ENCODE measurements at places on chromosomes 16 and 17.

DNA sequence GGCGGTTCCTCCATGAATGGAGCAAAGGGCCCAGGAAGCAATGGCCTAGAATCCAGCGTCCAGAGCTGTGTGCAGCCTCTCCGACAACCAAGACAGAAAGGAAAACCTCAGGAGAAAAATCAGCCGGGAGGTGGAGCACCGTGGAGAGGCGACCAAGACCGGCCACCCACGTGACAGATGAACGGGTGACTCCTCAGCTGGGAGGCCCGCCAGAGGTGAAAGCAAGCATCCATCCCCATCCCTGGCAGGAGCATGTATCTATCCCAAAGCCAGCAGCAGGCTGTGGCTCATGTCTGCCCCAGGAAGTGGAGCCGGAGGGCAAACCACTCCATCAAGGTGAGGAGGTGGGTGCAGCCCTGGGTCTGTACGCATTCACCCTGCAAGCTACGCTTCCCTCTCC is 52.1 kb downstream of the FOXL1 start:
- no peak overlapping the region for H3K27ac ChIP-seq
- no peaks in the 10 kb centered on the region for H3K27me3 ChIP-seq
- no peak for DNase-seq
- no peaks in the 10 kb centered on the region for H3K36me3 ChIP-seq
- peaks cover 4% of the 10 kb centered on the region for H3K4me1 ChIP-seq
- no peak overlapping the region for H3K4me3 ChIP-seq

DNA sequence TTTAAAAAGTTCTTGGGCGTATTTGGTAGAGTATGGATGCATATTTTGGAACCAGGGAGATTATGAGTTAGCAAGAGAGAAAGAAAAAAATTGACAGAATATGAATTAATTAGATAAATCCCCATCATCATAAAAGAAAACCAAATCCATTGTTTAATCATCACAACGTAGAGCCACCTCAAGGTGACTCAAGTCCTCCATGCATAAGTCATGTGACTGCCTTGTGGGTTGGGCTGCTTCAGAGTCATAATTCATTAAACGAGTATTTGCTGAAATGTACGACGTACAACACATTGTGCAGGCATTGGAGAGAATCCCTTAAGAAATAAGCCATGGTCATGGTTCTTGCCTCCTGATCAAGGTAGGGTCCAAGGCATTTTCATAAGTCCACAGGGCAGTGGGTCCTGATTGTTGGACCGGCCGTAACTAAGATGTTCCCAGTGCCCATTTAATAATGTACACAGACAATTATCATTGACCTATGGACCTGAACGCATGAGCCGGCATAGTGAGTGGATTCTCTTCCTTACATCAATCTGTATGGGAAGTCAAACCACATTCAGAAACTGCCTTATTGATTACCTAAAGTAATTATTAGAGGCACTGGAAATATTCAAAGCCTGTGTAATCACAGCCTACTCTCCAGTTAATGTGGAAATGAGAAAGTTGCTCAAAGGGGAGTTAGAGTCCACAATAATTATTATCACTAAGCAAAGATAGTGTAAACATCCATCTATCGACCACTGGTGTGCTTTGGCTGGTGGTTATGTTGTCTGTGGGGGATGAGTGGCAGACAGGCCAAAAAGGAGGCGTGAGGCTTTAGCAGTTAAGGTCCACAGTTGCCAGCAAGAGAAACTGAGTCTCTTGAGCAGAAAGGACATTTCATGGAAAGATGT is 165.4 kb downstream of the PITPNC1 start:
- no peaks in the 10 kb centered on the region for H3K36me3 ChIP-seq
- peaks cover 13% of the 10 kb centered on the region for H3K4me1 ChIP-seq
- H3K27me3 ChIP-seq: no peaks in the 10 kb centered on the region

DNA sequence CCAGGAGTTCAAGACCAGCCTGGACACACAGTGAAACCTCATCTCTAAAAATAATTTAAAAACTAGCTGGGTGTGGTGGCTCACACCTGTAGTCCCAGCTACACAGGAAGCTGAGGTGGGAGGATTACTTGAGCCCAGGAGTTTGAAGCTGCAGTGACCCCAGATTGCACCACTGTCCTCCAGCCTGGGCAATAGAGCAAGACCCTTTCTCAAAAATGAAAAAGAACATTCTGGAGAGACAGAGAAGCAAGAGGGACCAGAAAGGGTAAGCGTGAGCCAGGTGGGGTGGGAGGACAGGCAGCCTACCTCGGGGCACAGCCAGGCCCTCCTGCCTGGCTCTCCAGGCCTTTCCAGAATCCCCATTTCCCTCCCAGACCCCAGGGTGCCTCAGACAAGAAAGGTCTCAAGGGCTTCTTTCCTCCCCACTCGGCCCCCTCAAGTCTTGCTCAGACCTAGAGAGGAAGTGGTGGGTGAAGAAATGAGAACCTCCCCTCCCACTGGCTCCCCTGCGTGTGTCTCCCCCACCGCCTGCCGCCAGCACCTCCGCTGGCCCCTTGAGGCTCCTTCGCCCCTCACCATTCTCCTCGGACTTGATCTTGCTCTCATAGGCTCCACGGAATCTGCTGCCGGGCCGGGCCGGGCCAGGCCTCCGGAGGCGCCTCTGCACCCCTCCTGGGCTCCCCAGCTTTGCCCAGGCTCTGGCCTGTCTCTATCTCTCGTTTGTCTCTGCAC is 503 bp downstream of the C16orf54 start:
- peak overlapping the region; percentile 46 for H3K27ac ChIP-seq
- no peaks in the 10 kb centered on the region for H3K4me1 ChIP-seq
- no peak for DNase-seq
- H3K4me3 ChIP-seq: peak overlapping the region; percentile 19

DNA sequence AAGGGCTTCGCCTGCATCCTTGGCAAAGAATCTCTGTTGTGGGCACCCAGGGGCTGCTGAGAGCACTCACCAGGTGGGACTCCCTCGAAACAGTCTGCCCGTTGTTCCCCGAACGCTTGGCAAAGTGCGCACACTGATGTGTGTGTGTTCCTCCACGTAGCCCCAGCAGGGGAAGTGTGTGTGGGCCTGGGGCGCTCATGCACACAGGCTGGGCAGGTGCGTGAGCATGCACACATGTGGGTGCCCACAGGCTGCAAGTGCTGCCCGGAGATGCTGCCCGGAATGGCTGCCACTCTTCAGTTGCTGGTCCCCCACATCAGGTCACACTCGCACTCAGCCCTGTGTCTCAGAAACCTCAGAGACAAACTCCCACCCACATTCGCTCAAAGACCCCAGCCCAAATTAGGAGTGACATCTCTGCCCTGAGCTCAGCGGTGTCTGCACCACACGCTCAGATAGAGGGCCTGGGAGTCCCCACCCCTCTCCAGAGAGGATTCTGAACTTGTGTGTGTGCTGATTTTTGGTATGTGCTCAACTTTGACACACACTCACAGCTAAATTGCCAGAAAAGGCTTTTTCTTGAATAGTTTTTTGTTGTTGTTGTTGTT is 119.4 kb downstream of the MGAT5B start:
- no peak for DNase-seq
- no peaks in the 10 kb centered on the region for H3K4me1 ChIP-seq
- H3K4me3 ChIP-seq: no peak overlapping the region
- peaks cover 51% of the 10 kb centered on the region for H3K27me3 ChIP-seq
- H3K36me3 ChIP-seq: no peaks in the 10 kb centered on the region
- H3K27ac ChIP-seq: no peak overlapping the region

- H3K27ac ChIP-seq: peak overlapping the region; percentile 32
- peak overlapping the region; percentile 11 for H3K4me3 ChIP-seq
- peaks cover 11% of the 10 kb centered on the region for H3K4me1 ChIP-seq
- DNase-seq: no peak
Observed at GRCh38 chr17:27559506-27560481, 71.2 kb upstream of the LGALS9 start.

DNA sequence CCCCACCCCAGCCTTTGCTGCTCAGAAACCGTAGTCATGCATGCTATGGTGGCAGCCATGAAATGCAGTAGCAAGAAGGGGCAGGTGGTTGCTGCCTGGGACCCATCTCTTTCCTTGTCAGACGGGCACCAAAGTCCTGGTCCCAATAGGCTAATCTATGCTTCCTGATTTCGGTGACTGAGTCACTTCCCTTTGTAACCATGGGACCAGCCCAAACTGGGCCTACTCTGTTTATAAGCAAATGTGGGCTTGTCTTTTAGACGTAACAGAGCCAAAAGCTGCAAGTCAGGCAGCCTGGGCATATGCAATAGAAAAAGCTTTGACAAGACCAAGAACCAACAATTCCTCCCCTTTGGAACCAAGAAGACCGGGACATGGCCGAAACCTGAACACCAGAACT is 99.1 kb upstream of the RBBP6 start:
- H3K27ac ChIP-seq: no peak overlapping the region
- H3K4me3 ChIP-seq: no peak overlapping the region
- no peak for DNase-seq
- no peaks in the 10 kb centered on the region for H3K27me3 ChIP-seq

GRCh38 chr17:57597531-57598453 is 147.3 kb downstream of the CCDC182 start:
- DNase-seq: no peak
- no peak overlapping the region for H3K27ac ChIP-seq
- H3K36me3 ChIP-seq: no peaks in the 10 kb centered on the region

DNA sequence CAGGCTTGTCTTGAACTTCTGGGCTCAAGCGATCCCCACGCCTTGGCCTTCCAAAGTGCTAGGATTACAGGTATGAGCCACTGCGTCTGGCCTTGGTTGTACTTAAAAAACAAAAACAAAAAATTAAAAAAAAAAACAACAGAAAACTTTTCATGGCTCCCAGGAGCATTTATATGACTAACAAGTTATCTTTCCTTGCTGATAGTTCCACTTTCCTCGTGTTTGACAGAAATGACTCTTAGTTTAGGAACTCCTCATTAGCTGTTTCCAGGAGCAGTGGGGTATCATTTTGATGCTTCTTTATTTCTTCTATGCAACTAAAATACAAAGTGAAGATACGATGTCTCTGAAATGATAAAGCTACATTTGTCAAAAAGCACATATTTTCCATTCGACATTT is 165.4 kb downstream of the PRKCA start:
- H3K4me3 ChIP-seq: no peak overlapping the region
- peaks cover 33% of the 10 kb centered on the region for H3K4me1 ChIP-seq
- no peak for DNase-seq
- peak overlapping the region; percentile 70 for H3K27ac ChIP-seq
- no peaks in the 10 kb centered on the region for H3K36me3 ChIP-seq

GRCh38 chr16:53822936-53823529 is 119.1 kb downstream of the FTO start:
- H3K27ac ChIP-seq: no peak overlapping the region
- DNase-seq: no peak
- no peaks in the 10 kb centered on the region for H3K27me3 ChIP-seq

DNA sequence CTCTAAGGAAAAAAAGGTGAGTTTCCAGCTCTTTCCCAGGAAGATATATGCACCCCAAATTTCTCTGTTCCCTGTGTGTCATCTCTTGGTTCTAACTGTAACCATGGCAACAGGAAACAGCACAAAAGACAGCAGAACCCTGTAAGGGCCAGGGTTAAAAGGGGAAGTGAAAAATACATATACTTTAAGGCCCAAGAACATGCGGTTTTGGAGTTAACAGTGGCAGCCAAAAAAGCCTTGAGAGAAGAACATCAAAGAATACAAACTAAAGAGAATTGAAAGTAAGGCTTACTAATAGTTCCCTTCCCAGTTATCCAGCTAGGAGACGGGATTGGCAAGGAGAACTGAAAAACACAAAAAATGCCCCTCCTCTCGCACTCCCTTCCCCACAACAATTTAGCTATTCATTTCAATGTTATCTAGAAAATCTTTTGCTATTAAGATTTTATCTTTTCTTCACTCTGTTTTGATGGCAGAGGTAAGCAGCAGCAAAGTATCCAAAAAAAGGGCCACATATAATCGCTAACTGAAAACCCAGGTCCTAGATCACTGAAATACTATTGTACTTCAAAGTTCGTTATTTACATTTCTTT is 1.5 kb downstream of the SPOP start:
- DNase-seq: no peak
- no peaks in the 10 kb centered on the region for H3K36me3 ChIP-seq
- H3K4me3 ChIP-seq: peak overlapping the region; percentile 59
- H3K4me1 ChIP-seq: no peaks in the 10 kb centered on the region
- peak overlapping the region; percentile 98 for H3K27ac ChIP-seq

- H3K4me3 ChIP-seq: no peak overlapping the region
- peaks cover 49% of the 10 kb centered on the region for H3K36me3 ChIP-seq
- H3K4me1 ChIP-seq: no peaks in the 10 kb centered on the region
- no peak overlapping the region for H3K27ac ChIP-seq
- H3K27me3 ChIP-seq: no peaks in the 10 kb centered on the region
Observed at GRCh38 chr17:80382446-80382845, 32.5 kb upstream of the ENDOV start.

DNA sequence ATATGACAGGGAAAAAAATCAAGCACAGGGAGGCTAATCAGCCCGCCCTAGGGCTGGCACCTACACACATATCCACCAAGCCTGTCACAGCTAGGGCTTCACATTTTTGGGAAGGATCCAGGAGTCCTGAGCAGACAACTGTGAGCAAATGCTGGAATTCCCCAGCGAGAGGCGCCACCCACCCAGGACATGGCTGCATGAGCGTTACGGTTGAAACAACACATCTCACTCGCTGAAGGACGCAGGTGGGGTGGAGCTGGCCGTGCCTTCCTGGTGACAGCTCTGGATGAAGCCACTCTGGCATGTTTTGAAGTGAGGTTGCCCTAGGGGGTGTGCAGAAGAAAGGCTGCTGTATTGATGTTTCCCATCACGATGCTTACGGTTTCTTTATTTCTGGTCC is 315.1 kb upstream of the EEF2KMT start:
- H3K4me3 ChIP-seq: no peak overlapping the region
- no peaks in the 10 kb centered on the region for H3K4me1 ChIP-seq
- no peaks in the 10 kb centered on the region for H3K36me3 ChIP-seq

GRCh38 chr16:79838496-79839259 is 238.1 kb upstream of the MAF start:
- peaks cover 23% of the 10 kb centered on the region for H3K4me1 ChIP-seq
- DNase-seq: no peak
- peak overlapping the region; percentile 48 for H3K27ac ChIP-seq
- no peaks in the 10 kb centered on the region for H3K36me3 ChIP-seq
- no peaks in the 10 kb centered on the region for H3K27me3 ChIP-seq
- H3K4me3 ChIP-seq: no peak overlapping the region

- H3K4me1 ChIP-seq: peaks cover 16% of the 10 kb centered on the region
- H3K27me3 ChIP-seq: no peaks in the 10 kb centered on the region
- no peak for DNase-seq
- no peak overlapping the region for H3K4me3 ChIP-seq
- no peaks in the 10 kb centered on the region for H3K36me3 ChIP-seq
- H3K27ac ChIP-seq: no peak overlapping the region
Observed at GRCh38 chr17:30239089-30239462, 3.6 kb upstream of the SLC6A4 start.

GRCh38 chr16:89693931-89694783 is 7.3 kb downstream of the SPATA2L start:
- no peaks in the 10 kb centered on the region for H3K27me3 ChIP-seq
- no peaks in the 10 kb centered on the region for H3K4me1 ChIP-seq
- no peak for DNase-seq
- peaks cover 20% of the 10 kb centered on the region for H3K36me3 ChIP-seq
- H3K27ac ChIP-seq: no peak overlapping the region
